ENCODE measurements at places on chromosomes 6 and 20.

- no peak for DNase-seq
Measured at GRCh38 chr6:140140891-140141290, 766.4 kb upstream of the CITED2 start.

- no peak for DNase-seq
Measured at GRCh38 chr6:27847706-27848105, 64.5 kb downstream of the OR2B2 start.

- DNase-seq, result no peak
Measured at GRCh38 chr20:48962976-48963771, 41.7 kb downstream of the ARFGEF2 start.

DNA sequence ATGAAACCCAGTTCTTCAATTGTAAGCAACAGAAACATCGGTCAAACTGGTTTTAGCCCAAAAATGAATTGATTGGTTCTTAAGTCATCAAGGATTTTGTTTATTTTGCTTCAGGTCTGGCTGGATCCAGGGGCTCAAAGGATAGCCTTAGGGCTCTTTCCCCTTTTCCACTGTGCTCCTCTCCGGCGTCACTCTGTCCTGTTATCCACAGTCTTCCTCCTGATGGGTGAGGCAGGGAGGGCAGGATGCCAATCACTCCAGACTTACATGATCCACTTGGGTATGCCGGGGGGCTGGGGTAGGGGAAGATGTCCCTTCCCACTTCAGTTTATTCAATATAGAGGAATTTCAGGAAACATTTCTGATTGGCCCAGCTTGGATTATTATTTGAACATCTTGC, 40.0 kb downstream of the PLAGL2 start:
- DNase-seq, result no peak

GRCh38 chr6:148427333-148427732, 84.7 kb downstream of the SASH1 start:
- no peak for DNase-seq

DNA sequence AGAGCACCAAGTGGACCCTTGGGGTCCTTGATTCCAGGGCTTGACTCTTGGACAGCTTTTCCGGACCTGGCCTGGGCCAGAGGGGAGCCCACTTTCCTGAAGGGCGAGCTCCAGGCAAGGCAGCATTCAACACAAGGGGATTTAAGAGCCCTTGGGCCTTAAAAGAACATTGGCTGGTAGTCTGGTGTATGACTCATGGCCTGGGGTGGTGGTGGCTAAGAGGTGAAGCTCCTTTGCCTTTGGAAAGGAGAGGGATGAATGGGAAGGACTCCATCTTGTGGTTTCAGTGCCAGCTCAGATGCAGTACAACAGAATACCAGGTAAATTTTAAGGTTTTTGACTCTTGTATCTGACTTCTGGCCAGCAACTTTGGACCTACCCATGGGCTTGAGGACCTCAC, 760.7 kb downstream of the GRIK2 start:
- no peak for DNase-seq

- DNase-seq, result no peak
Measured at GRCh38 chr6:11203306-11204004, 29.0 kb downstream of the NEDD9 start.

- DNase-seq, result no peak
Measured at GRCh38 chr6:150934380-150934779, 68.9 kb downstream of the MTHFD1L start.

DNA sequence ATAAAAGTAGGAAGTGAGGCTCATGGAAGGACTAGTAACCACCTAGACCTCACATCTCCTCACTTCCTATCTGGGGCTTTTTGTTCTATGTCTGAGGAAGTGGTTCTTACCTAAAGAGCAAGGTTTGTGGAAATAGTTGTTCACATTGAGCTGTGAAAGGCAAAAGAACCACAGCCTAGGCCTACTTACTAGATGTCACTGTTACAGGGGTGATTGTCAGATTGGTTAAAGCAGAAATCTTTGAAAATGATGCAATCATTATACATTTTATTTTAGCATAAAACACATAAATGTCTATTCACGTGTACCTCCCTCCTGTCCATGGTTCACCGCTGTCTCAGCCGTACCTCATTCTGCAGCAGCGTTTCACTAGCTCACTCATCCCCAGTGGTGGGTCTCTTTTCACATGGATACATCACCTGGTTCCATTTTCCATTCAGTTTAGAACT, 268.8 kb downstream of the TMEM242 start:
- DNase-seq, result peak; percentile 25

DNA sequence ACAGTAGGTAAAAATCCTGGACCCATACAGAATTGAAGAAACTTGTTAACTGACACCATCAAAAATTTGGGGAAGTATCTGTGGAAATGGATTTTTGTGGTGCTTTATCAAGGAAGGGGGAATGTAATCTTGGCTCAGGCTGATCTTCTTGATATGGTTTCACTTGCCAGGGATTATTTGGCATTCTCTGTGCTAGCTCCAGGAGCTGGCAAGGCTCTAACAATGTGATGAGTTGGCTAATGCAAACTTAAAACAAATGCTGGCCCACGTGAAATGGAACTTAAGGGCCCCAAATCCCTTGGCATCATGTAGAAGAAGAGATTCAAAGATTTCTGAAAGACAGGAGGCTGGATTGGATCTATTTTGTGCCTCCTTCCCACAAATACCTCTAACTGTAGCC, 13.1 kb downstream of the KCNS1 start:
- DNase-seq, result no peak

GRCh38 chr20:37395921-37396415, 50.0 kb downstream of the SRC start:
- DNase-seq, result no peak

DNA sequence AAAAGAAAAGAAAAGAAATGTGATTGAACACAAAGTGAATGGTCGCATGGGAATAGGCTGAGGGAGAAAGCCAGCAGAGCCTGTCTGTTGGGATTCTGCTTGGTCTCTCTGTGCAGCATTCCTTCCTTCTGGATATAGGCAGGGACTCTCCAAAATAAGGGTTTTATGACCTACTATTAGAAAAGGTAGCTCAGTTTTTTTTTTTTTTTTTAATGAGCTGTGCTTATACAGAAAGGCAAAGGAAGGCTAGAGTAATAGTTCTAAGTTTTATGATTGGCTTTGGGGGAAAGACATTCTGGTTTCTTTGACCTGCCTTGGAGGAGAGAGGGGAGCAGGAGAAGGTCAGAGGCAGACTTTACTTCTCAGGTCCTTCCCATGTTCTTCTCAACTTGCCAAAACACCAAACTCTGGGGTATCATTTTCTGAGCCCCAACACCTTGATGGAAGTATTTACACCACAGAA, 18.8 kb upstream of the IER3 start:
- no peak for DNase-seq

DNA sequence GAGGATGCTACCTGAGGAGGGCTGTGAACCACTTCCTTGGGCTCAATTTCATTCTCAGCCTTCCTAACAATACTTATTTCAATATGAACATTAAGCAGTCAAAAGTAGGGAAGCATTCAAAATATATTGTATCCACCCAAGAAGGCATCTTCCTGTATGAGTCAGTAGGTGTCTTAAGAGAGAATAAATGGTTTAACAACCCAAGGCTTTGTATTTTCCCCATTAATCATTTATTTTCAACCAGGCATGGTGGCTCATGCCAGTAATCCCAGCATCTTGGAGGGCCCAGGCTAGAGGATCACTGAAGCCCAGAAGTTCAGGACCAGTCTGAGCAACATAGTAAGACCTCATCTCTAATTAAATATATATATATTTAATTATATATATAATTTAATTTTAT, 74.5 kb upstream of the MARCKS start:
- no peak for DNase-seq

DNA sequence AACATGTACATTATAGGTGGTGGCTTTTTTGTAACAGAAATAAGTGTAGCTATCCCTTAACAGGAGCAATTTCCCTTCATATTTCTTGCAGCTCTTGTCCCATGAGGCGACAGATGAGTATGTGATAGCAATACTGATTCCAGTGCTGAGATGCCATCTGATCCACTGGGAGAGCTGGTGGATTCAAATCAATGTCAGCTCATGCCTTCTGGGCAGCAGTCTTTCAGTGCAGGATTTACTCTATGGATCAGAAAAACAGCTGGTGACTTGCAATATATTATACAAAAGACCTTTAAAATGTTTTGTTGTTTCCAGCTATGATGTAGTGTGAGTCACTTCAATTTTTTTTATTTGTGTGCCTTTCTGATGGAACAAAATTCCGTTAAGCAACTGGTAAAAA, 259.9 kb upstream of the SASH1 start:
- no peak for DNase-seq

- no peak for DNase-seq
Measured at GRCh38 chr6:4091941-4092340, 13.0 kb upstream of the FAM217A start.

GRCh38 chr20:6674831-6675230, 92.7 kb upstream of the BMP2 start:
- DNase-seq, result no peak

DNA sequence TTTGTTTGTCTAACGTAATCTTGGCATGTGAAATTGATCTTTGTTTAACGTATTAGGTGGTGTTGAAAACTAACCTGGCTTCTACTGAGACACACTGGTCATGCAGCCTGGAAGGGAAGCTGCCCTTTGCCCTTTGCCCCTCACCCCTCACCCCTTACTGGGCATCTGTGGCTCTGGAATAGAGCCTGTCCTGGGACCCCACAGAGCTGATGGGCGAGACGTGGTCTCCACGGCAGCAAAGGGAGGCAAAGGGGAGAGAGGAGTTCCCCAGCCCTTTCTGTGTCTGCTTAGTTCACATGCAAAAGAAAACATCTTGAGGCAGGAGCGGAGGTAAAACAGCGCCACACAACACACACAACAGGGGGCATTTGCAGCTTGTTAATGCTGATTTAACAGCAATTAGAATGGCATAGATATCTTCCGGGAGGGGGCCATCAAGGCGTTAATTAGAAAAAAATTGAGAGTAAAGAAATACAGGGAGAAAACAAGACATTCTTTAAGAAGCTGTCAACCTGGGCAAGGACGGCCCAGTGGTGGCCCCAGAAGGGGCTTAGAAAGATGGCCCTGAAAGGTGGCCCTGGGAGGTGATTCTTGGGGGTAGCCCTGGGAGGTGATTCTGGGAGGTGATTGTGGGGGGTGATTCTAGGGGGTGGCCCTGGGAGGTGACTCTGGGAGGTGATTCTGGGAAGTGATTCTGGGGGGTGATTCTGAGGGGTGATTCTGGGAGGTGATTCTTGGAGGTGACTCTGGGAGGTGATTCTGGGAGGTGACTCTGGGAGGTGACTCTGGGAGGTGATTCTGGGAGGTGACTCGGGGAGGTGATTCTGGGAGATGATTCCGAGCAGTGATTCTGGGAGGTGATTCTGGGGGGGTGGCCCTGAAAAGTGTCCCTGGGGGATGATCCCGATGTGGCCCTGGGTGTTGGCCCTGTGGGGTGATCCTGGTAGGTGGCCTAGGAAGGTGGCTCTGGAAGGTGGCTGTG, 44.5 kb upstream of the DACT2 start:
- DNase-seq, result no peak

DNA sequence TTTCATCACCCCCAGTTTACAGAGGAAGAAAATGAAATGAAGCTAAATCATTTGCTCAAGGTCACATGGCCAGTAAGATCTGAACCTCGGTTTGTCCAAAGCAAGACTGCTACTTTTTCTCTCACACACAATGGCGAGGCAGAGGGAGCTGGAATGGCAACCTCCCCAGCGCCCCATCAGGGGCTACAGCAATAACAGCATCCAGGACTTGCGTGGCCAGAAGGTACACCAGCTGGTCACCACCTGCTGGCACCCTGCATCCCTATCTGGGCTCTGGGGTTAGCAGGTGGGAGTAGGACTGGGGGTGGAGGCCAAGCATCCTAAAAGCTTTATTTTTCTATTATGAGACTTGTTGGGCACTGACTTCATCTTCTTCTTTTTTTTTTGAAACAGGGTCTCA, 41.3 kb downstream of the TTI1 start:
- DNase-seq, result no peak

GRCh38 chr6:162267126-162267525, 460.4 kb downstream of the PRKN start:
- no peak for DNase-seq

DNA sequence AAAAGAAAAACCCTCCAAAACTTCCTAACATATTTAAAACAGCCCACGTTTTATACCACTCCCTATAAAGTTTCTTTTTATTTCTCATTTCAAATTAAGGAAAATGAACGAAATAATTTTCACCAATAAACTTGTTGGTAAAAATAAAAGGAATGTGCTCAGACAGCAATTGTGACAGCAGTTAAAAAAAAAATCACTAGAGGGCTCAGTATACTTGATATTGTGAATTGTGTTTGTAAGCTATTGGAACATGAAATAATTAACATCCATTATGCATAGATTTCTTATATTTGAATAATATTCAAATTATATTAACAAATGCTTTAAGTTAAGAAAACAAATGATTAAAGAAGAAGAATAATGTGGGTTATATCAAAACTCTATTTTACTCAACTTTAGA, 105.5 kb downstream of the ASCC3 start:
- DNase-seq, result no peak

GRCh38 chr6:33933101-33933500, 129.3 kb upstream of the MLN start:
- no peak for DNase-seq

GRCh38 chr20:17518339-17519052, 12.7 kb downstream of the BFSP1 start:
- no peak for DNase-seq

DNA sequence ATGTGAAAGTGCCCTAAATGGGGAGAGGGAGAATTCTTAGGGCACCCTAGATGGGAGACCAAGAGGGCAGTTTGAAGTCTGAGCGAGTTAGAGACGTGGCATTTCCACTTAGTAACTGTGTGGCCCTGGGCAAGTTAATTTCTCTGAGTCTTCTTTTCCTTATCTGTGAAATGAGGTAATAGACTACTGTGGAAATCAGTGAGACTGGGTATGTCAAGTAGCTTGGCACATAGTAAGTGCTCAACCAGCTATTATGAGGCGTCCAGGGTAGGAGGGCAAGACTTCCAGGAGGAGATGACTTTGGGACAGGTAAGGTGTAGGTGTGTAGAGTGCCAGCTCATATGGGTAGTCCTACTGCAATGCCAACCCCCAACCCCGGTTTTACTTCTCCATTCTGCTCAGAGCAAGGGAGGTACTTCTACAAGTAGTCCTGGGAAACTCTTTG, 770 bp downstream of the KIF3B start:
- DNase-seq, result no peak

- no peak for DNase-seq
Measured at GRCh38 chr6:14630016-14630415, 512.4 kb downstream of the CD83 start.

- no peak for DNase-seq
Measured at GRCh38 chr6:151498327-151498726, 4.5 kb downstream of the CCDC170 start.

DNA sequence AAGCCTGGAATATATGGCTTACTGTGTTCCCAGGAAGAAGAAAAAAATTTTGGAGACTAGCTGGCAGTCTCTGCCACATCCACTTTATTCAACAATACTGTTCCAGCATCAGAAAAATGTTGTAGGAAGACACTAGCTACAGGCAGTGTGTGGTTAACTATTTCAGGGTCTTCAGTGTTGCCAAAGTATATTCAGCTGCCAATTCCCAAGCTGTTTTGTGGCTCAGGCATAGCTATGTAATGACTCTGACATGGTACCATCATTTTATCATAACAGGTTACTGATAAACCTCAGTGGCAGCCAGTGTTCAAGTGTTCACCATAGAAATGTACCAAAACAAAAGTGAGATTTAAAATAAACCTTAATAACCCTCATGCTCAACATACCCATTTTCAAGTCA, 503.1 kb downstream of the ADGRB3 start:
- no peak for DNase-seq

All from activated gamma-delta T cell treated with Interleukin-2 at 50 U/mL for 16 hours (primary cell).